PC-9 (cell line): ENCODE measurements at places on chromosomes 16 and 17. TPM values are rescaled to one million over a fixed set of nuclear protein-coding genes. Genes with fewer than 3 reads are reported as not detected.

The MKS1 gene
- total RNA-seq, result 28.6 and 30.1 TPM in 2 replicates

The TBC1D3H gene
- total RNA-seq, result not detected in 2 replicates

The CCL1 gene
- total RNA-seq, result not detected in 2 replicates

The TAT gene
- 0.13 and 0.50 TPM in 2 replicates for total RNA-seq

The SALL1 gene
- not detected in 2 replicates for total RNA-seq

The RBFOX1 gene
- total RNA-seq, result not detected in 2 replicates

The MSRB1 gene
- total RNA-seq, result 49.4 and 54.9 TPM in 2 replicates

The KRTAP17-1 gene
- total RNA-seq, result not detected in 2 replicates

The CDK5R1 gene
- 1.8 and 2.1 TPM in 2 replicates for total RNA-seq

The RHBDL1 gene
- 18.1 and 19.9 TPM in 2 replicates for total RNA-seq

The HLF gene
- total RNA-seq, result not detected in 2 replicates

The ARL2BP gene
- total RNA-seq, result 19.8 and 23.6 TPM in 2 replicates

The STH gene
- total RNA-seq, result not detected in 2 replicates
